Sciatic nerve (tissue), 2 donors: ENCODE measurements at places on chromosomes 7 and 10.

GRCh38 chr7:45173596-45174327, 16.2 kb downstream of the RAMP3 start:
- peak; percentile 19 for DNase-seq

GRCh38 chr10:78579995-78580394, 488.8 kb upstream of the ZMIZ1 start:
- DNase-seq: peak; percentile 79

- DNase-seq: no peak
Measured at GRCh38 chr7:4249241-4249640, 432.9 kb upstream of the FOXK1 start.

DNA sequence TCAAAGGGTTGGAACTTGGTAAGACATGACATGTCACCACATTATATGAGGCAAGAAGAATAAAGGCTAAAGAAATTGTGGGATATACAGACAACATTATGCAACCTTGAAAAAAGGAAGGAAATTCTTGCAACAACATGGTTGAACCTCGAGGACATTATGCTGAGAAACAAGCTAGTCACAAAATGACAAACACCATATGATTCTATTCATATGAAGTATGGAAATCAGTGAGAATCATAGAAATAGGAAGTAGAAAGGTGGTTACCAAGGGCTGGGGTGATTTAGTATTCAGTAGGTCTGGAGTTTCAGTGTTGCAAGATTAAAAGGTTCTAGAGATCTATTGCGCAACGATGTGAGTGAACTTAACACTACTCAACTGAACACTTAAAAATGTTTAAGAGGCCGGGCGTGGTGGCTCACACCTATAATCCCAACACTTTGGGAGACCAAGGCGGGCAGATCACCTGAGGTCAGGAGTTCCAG, 126.9 kb upstream of the TBX20 start:
- no peak for DNase-seq

DNA sequence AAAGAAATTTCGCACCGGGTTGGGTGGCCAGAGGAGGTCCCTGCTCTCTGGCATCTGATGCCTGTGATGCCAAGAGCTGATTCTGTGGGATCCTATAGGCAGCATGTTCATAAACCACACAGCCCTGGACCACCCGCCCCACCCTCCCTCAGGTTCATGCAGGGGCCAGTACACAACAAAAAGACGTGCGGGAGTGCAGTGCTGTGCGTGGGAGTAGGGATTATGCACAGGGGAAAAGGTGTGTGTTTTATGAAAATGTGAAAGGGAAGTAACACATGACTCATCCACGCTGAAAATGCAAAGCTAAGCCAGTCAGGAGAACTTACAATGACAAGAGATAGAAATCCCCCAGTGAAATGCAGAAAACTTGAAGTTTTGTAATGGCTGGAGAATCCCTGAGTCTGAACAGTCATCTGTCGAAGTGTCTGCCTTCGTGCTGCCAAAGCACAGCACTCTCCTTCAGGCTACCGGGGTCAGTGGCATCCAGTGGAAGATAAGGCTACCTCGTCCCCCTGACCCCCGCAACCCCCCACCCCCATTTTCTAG, 1.1 kb downstream of the KIAA1217 start:
- DNase-seq: no peak

DNA sequence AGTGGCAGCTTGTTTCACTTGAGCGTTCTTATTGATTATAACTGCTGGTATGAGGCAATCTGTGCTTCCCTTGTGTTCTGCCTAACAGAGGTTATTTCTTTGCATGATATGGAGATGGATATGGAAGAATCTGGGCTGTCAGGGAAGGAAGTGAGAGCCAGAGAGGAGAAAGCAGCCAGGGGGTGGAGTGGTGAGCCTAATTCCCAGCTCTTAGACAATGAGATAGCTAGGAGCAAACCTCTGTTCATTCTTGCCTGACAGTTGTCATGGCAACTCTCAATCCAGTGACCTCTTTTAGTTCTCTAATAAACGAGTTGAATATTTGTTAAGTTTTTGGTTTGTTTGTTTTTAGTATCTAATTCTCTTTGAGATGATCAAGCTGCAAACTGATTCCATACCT, 214.3 kb downstream of the NRG3 start:
- DNase-seq: no peak

DNA sequence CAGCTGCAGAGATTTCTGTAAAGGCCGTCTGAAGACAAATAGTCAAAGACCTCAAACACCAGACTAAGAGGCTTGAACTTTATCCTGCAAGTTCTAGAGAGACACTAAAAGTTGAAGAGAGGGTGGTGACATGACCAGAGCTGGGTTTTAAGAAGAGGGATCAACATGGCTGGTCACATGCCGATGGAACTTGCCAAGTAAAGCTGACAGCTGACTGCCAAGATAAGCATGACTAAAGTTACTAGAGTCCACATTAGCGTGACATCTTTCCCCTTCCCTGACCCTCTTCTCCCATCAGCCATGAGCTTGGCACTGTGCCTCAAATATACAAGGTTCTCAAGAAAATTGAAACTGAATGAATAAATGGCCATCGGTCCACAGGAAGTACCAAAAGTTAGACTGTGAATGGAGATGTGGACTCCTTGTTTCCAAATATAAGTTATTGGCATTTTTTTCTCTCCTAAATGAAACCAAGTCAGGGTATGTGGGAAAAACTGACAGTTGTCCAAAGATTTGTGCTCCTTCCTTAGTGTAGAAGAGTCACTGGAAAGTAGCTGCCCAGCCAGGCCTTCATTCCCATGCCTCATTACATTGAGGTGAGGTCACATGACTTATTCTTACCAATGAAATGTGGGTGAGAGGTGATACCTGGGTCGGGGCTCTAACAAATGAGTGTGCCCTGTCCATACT, 24.5 kb downstream of the XPNPEP1 start:
- DNase-seq: peak; percentile 71

GRCh38 chr10:49384268-49384953, 11.5 kb downstream of the DRGX start:
- DNase-seq: peak; percentile 35

- DNase-seq: peak; percentile 97
Measured at GRCh38 chr10:110226543-110226925, 19.1 kb downstream of the MXI1 start.

DNA sequence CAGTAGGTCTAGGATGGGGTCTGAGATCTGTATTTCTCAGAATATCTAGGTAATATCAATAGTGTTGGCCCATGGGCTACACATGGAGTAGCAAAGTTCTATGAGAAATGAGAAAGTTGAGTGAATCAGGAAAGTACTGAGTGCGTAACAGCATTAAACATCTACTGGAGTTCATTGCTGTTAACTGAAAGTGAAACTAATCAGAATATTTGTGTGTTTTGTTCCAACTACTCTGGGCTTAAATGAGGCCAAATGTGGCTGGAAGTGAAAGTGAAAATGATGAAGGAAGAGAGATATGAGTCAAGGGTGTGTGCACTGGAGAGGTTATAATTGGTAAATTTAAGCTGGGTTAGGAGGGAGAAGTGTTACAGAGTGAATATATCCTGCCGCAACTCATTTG, 46.5 kb downstream of the TMEM106B start:
- DNase-seq: no peak

- DNase-seq: peak; percentile 30
Measured at GRCh38 chr7:157460721-157461120, 123.9 kb downstream of the DNAJB6 start.

GRCh38 chr7:107953265-107953923, 49.6 kb downstream of the LAMB1 start:
- no peak for DNase-seq

- no peak for DNase-seq
Measured at GRCh38 chr7:78127009-78127408, 328.4 kb downstream of the PHTF2 start.

DNA sequence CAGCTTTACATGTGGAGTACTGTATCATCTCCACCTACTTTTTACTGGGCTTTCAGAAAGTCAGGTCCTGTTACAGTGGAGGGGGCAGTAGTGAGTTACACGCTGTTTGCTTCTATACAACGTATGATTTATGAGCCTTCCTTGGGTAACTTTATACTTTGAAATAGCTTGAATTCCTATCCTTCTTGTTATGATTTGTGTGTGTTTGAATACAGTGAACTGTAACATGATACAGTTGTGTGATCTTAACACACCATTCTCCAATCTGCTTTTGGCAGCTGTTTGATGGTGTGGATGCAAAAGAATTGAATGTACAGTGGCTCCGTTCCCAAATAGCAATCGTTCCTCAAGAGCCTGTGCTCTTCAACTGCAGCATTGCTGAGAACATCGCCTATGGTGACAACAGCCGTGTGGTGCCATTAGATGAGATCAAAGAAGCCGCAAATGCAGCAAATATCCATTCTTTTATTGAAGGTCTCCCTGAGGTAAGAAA, 41.7 kb downstream of the SP8 start:
- no peak for DNase-seq

GRCh38 chr7:74199551-74200355, 10.1 kb upstream of the LAT2 start:
- peak; percentile 12 for DNase-seq

DNA sequence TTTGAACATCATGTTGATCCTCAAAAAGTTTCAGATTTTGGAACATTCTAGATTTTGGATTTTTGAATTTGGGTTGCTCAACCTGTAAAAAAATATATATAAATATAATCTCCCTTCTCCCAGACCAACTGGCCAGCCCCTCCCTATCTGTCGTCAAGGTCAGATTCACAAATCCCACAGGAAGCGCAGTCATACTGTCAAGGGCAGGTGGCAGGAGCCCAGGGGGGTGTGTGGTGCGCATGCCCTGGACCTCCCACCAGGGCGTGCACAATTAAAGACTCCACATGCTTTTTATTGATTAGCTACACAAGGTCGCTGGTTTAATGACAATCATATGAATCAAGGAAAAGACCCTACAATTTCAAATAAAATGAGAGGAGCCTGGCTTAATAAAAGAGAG, 77.0 kb upstream of the EEPD1 start:
- DNase-seq: no peak

DNA sequence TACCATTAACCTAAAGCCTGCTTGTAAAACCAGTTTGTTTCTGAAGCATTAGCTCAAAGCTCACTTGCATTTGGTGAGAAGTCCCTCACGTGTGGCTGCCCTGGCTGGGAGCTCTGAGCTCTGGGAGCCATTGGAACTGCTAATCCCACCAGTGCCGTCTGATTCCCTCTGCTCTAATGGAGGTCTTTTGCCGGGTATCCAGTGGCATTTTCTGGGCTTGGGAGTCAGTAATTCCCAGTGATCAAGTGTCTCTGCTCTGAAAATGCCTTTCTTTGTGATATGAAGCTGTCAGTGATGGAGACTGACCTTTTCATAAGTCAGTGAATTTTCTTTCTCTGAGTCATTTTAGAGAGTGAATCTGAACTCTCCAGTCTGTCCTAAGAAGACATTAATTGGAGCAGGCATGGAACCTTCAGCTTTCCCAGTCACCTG, 36.9 kb upstream of the FAM20C start:
- no peak for DNase-seq

DNA sequence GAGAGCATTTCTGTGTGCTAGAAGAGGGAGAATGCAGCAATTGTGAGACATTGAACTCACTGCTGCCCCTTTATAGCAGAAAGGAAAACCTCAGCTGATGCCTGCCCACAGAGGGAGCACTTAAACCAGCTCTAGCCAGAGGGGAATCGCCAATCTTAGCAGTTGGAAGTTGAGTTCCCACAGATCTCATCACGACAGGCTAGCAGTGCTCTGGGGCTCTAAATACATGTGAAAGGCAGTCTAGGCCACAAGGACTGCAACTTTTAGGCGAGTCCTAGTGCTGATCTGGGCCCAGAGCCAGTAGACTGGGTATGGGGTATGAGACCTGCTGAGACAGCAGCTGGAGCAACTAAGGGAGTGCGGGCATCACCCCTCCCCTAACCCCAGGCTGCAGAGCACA, 25.2 kb upstream of the PRR15 start:
- DNase-seq: no peak

GRCh38 chr10:92470026-92470425, 103.9 kb downstream of the IDE start:
- DNase-seq: no peak

DNA sequence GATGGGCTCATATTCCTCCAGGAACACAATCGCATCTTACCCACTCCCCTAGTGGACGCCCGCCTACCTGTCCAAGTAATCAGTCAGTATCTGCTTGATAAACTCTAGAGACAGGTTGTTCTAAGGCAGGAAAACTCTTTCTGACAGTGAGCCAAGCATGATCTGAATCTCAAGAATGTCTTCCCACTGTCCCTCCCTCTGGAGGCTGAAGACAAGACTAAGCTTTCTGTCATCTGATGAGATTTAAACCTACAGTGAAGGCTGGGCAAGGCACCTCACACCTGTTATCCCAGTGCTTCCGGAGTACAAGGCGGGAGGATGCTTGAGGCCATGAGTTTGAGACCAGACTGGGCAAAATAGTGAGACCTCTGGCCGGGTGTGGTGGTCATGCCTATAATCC, 586.6 kb downstream of the GALNT17 start:
- no peak for DNase-seq

GRCh38 chr10:42950606-42951485, 126.0 kb upstream of the RET start:
- DNase-seq: no peak

- DNase-seq: no peak
Measured at GRCh38 chr7:83836028-83836427, 187.1 kb upstream of the SEMA3E start.

- no peak for DNase-seq
Measured at GRCh38 chr10:91198781-91199180, 21.7 kb upstream of the PCGF5 start.

GRCh38 chr7:141676618-141677017, 25.3 kb downstream of the DENND11 start:
- no peak for DNase-seq

DNA sequence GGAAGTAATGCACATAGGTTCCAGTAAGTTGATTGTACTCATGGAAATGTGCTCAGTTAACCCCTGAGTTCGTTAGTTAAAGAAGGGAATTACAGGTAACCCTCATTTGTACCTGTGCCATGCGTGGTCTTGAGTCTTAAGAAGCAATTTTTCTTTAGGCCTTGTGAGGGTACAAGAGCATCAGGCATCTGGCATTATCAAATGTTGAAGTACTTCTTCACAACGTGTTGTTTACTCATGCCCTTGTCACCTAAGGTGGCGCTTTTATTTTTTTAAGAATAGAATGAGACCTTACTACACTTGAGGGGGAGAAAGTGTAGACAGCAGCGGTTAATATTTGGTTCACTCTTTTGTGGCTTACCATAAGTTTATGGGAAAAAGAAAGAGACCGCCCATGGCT, 167.1 kb downstream of the VTI1A start:
- DNase-seq: no peak

DNA sequence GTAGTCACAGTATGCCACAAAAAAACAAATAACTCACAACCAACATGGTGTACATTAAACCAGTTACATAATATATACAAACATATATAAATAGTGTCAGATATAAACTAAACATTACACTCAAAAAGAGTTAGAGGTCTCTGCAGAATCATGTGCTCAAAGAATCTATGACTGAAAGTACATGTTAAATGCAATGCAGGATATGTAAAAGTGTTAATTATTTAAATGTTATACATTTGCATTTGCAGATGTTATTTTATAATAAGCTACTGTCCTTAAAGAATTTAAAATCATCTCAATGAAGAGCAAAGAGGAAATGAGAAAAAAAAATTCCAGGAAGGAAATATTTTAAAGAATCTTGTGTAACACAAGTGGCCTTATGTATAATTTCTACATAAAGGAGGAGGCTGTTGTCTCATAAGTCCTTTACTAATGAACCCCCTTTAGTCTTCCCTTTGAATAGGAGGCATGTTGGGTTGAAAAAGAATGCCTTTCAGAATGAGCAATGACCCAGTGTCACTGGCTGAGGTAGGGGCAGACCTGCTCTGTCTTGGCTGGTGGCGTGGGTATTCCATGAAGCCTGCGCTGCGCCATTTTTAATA, 148.9 kb downstream of the ITGA8 start:
- no peak for DNase-seq

- DNase-seq: peak; percentile 70
Measured at GRCh38 chr10:132685101-132685891, 100.7 kb downstream of the NKX6-2 start.
